NCI-H524 (cell line): ENCODE measurements at places on chromosomes 16 and 17.

DNA sequence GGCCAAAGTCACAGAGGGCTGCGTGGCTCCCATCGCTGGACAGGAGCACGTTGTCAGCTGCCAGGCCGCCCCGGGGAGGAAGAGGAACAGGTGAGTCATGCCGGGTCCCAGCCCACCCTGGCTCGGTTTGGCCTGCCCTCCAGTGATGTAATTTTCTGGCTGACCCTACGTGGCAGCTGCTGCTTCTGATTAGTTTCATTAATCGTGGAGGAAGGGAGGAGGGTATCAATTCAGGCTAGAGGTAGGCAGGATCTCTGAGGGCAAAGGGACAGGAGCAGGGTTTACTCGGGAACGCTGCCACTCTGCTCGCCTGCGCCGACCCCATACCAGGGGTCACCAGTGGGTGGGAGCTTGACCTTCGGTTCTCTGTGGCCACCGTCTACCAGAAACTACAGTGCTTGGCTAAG lies 11.7 kb upstream of the SPATA32 start:
- DNase-seq: no peak

- no peak for DNase-seq
These were observed 2.3 kb upstream of the HOXB2 start for GRCh38 chr17:48546924-48547807.

GRCh38 chr17:50917418-50917743 lies 51.2 kb upstream of the TOB1 start:
- DNase-seq: no peak

- no peak for DNase-seq
These were observed 41.9 kb downstream of the MBTD1 start for GRCh38 chr17:51217946-51218345.

DNA sequence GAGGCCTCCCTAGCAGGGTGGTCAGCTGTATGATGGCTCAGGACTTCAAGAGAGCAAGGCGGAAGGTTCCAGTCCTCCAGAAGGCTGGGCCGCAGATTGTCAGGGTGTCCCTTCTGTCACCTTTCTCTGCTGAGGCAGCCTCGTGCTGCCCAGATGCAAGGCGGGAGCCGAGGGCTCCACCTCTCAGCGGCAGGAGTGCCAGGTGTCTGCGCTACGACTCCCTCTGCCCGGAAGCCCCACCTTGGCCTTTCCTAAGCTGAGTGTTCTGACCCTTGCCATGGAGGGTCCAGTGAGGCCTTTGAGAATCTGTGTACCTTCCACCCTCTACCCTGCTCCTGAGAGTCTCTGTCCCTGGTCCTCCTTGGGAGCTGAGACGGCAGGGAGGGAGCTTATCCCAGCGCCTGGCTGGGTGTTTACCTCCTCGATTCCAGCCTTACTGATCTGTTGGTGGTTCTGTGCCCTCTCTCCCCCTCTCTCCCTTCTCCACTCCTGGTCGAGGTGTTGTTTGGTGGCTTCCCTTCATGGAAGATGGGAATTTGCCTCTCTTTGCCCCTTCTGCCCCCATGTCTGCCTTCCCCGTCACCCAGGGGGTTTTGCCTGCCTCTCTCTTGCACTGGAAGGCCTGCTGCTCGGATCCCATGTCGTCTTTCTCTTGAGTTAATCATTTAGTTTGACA lies 2.2 kb upstream of the ZNF750 start:
- no peak for DNase-seq

- DNase-seq: no peak
These were observed 12.1 kb downstream of the HSD3B7 start for GRCh38 chr16:30996985-30997724.

DNA sequence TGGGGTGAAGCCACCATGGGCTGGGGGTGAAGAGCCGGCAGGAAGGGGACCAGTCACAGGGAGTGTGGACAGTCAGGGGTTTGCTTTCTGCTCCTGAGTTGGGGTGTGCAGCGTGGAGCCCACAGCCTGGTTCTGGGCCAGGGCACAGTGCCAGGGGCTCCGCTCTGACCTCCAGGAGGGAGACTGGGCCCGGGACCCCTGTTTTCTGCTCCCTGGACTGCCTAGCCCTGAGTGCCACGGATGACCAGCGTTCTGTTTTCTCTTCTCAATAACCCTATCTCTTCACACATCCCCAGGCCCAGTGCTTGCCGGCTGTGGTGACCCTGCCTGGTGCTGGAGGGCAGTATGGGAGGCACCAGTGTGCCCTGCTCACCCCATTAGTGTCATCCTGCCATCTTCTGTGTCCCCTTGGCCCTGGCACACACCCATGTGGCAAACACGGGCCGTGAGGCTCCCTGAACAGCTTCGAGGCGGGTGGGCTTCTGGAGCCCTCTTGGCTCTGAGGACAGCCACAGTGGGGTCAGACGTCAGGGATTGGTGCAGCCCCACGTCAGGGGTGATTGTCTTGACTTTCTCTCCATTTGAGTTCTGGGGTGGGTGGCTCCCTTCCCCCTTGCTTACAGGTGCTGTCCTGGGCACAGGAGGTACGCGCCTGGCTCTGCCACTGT lies 1.1 kb downstream of the CEMP1 start:
- DNase-seq: no peak

DNA sequence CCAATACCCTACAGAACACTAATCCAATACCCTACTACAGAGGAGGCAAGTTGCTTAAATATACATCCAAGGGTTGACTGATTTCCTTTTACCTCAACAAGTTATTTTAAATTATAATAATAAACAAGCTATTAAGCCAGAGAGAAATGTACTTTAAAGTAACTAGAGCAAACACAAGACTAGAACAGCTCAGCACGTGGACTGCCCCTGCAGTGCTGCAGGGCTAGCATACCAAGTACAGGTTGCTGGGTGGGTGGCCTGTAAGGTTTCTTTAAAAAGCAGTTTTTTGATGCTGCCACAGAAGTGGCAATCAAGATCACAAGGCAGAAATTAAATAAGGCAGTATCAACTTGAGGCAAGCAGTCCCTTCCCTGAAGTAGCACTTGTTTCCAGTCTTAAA lies 63.5 kb downstream of the PARN start:
- DNase-seq: no peak
